ENCODE measurements at places on chromosomes 13 and 19.
A peak's percentile ranks its signal among the peaks of the same experiment; 100 is the strongest.

DNA sequence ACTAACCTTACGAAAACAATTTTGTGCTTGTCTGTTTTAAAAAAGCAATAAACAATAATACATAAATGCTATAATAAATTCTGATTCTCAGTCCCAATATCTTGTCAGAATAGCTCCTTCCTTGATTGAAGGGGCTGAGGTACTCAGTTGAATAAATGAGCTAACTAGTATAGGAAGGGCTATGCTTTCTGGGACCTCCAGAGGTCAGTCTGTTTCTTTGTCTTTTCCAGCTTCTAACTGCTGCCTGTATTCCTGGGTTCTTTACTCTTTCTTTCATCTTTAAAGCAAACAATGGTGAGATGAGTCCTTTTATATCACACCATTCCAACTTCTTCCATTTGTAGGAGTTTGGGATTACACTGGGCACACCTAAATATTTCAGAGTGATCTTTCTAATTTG lies 1297.0 kb upstream of the ATXN8OS start:
- DNase-seq = no peak

DNA sequence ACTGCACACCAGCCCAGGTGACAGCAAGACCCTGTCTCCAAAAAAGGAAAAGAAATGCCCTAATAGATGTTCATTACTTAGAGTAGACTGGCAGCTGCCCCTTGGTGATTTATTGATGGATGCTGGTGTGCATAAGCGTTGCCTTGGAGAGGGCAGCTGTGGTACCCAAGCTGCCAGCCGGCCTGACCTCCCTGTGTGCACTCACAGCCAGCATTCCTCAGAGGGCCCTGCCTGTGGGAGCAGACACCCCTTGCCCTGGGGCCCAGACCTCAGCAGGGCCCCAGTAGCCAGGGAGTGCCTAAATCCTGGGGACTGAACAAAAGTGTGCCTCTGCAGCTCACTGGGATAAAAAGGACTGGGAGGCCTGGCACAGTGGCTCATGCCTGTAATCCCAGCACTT lies 7.8 kb upstream of the ACTN4 start:
- no peak for DNase-seq

DNA sequence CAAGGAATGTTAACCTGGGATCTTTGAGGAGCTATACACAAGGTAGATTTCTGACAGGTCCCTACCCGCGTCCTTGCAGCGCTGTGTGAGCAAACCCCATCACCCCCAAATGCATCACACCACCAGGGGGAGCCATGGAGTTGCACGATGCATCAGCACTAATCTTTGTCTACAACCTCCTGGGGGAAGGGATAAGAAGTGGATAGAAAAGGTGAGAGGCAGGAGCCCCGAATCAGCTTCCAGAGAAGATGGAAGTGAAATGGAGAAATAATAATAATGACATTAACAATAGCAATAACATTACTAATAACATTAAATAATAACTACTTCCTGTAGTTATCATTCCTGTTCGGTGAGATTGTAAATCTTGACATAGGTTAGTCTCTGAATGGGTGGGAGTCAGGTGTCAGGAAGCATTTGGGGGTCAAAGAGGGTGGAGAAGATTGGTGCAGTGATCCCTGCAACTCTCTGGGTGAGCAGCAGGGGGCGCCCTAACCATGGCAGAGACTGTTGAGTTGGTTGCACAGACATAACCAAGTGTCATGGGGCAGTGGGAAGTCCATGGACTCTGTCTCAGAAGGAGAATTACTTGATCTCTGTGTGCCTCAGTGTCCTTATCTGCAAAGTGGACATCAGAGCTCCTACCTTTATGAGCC lies 16.5 kb downstream of the SIGLEC7 start:
- DNase-seq = peak; percentile 71

GRCh38 chr13:98478189-98479129 lies 98.4 kb downstream of the STK24 start:
- peak; percentile 29 for DNase-seq

DNA sequence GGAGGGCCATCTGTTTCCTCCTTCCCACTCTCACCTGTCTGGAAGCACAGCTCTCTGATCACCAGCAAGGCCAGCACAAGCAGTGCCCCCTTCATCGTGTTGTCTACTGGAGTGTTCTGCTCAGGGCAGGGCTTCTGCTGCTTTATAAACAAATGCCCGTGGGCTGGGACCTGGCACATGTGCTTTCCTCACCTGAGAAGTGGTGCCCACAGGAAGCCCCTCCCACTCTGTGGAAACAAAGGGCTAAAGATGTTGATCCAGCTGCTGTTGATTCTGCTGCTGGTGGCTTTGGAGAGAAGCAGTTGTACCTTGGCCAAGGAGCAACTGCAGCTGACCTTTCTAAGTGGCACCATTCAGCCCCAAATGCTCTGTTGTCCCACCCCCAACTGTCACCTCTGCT lies 26.4 kb upstream of the ZNF181 start:
- no peak for DNase-seq

DNA sequence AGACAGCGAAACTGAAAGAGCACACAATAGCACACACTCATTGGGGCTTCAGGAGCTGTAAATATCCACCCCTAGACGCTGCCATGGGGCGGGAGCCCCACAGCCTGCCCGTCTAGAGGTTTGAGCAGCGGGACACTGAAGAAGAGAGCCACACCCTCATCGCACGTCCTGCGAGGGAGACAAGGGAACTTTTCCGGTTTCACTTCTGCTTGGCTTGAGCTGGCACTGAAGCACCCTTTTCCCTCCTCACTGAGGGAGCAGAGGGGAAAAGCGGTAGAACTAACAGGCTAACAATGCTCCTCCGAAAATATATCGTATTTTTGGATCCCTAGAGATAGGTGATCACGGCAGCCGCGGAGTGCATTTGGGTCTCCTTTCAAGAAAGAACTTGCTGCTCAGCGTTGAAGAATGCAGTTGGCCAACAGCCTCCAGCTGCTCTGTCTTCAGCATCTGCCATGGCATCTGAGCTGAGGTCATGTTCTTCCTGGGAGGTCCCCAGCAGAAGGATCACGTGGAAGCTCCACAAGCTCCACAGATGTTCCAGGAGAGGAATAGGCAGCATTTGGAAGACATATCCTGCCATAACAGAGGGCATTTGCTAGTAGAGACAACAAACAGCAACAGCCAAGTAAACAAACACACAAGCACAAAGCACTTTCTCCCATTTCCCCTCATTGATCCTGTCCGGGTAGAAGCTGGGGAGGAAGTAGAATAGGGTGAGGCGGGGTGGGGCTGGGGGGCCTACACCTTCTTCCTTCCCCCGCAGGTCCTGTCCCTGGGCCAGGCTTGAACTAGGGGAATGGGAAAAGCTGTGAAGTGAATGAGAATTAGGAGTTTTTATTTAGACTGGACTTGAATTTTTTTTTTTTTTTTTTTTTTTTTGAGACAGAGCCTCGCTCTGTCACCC lies 44.8 kb upstream of the ALOX5AP start:
- peak; percentile 18 for DNase-seq

- DNase-seq = no peak
These were observed 18.2 kb upstream of the STK24 start for GRCh38 chr13:98595134-98595533.

DNA sequence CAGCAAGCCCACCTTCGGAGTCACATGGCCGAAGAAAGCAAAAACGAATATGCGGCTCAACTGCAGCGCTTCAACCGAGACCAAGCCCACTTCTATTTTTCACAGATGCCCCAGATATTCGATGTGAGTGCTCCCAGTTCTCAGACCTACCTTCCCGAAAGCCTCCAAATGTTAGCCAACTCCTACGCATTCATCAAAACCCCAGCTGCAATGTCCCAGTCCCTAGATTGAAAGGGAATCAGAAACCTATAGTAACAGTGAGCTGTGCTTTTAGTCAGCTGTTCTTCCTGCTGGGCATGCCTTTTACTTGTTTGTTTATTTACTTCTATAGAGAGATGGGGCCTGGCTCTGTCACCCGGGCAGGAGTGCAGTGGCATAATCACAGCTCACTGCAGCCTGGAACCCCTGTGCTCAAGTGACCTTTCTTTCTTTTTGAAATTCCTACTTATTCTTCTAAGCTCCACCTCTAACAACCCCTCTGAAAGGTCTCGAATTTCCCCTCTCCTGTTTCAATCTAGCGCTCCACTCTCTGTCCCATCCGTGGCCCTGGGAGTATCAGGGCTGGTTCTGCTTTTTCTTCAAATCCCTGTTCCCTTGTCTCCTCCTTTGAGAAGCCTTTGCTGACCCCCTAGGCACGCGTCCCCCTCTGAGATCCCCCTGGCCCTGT lies 4.4 kb downstream of the TRIP10 start:
- no peak for DNase-seq

GRCh38 chr19:35755131-35755549 lies 1.7 kb downstream of the HSPB6 start:
- DNase-seq = no peak

DNA sequence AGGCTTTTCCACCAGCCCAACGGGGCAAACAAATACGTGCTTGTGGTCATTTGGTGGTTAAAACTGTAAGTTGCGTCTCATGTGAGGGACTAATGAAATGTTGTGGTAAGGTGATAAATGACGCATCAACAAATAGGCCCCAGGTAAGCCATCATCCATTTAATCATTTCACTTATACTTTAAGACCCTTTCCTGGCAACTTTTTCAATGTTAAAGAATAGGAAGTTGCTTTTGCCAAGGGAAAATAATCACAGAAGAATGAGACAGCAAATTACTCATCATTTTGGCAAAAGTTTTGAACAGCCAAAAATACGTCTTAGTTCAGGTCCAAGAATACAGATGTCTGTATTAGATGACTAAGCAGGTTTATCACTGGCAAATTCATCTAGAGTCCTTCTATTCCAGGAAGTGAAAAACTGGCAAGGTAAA lies 660.4 kb downstream of the SLITRK1 start:
- no peak for DNase-seq

DNA sequence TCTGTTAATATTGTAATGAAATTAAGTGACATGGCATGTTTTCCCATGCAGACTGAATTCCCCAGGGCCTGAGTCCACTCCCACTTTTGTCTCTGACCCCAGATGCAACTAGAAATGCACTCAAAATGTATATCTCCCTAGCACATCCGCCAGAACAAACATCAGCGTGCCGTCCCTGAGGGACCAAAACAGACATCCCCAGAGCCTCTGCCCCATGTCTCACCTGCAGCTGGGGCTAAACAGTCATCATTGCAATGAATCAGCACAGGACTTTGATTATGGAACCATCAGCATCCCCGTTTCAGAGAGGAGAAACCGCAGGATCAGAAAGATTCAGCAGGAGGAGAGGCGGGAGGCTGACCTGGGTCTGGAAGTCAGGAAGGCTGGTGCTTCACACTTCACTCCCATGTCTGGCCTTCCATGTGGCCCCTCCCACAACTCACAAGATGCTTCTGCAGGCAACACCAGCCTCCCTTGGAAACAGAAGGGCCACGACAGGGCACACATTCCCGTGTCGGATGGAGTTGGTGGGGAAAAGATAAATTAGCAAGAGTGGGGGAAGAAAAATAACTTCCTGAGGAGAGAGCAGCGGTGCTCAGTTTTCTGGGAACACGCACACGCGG lies 130.6 kb upstream of the VSTM2B start:
- DNase-seq = no peak

- DNase-seq = no peak
These were observed 1264.6 kb downstream of the PCDH9 start for GRCh38 chr13:65965501-65965900.

DNA sequence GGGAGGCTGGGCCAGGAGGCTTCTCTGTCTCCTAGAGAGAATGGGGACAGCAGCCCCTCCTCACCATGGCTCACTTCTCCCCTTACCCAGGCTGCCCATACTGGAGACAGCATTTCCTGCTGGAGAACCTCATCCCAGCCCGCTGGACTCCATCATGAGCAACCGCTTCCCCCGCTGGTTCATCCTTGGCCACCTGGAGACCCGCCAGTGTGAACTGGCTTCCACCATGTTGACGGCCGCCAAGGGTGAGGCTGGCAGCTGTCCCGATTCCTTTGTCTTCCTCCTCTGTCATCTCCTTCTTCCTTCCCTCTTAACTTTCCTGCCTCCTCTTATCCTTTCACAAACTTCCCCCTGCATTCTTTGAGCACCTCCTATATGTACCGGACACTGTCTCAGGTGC lies 28.0 kb downstream of the ZSWIM4 start:
- no peak for DNase-seq

- DNase-seq = no peak
These were observed 838 bp downstream of the PPP2R1A start for GRCh38 chr19:52190487-52191293.

GRCh38 chr19:1923319-1923718 lies 17.7 kb upstream of the CSNK1G2 start:
- peak; percentile 59 for DNase-seq

DNA sequence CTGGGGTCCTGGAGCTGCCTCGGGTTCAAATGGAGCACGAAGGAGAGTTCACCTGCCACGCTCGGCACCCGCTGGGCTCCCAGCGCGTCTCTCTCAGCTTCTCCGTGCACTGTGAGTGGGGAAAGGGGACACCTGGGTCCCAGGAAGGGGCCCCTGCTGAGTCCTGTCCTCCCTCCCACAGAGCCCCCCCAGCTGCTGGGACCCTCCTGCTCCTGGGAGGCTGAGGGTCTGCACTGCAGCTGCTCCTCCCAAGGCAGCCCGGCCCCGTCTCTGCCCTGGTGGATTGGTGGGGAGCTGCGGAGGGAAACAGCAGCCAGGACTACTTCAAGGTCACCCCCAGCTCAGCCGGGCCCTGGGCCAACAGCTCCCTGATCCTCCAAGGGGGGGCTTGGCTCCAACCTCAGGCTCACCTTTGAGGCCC lies 11.0 kb upstream of the SIGLEC11 start:
- no peak for DNase-seq

DNA sequence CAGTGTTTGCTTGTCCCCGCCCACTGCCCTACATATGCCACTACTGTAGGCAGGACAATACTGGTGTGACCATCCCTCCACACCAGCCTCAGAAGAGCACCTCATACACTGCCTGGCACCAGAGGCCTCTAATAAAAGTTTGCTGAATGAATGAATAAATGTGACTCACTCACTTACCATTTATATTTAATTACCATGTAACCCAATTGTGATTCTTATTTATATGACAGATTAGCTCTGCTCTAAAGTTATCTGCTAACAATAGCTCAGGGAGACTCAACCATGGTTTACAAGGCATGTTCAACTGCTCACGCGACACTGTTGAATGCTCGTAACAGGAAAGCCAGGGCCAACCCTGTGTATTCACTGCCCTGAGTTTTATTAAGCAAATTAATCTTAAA lies 66.0 kb upstream of the DOCK9 start:
- DNase-seq = no peak

DNA sequence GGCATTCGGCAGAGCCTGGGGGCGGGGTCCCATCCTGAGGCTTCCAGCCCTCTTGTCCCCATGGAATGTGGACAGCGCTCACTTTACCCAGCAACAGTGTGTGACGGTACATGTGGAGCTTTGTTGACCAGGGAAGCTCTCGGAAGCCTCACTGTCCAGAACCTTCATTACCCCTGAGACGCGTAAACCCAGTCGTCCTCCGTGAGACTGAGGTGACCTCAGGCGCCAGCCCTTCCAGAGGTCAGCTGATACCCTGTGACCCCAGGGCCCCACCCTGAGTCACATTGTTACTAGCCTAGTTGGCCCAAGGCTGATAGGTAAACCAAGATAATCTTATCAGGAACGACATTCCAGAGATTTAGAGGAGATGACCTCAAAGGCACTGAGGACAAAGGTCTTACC lies 10.2 kb upstream of the TMEM160 start:
- no peak for DNase-seq

DNA sequence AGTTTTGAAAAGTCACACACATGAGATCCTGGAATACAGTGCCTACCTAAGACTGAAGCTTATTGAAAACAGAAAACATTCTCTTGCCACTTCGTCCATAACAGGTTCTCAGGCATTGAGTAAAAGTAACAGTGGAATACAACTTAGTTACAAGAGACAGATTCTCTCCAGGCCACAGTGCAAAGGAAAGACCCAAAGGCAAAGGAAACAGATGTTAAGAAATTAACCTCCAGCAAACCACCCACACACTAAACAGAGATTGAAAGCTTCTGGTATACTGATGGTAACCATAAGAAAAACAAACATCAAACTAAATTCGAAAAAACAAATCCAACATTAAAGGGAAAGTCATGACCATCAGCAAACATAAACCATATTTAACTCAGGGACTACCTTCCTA lies 914.7 kb downstream of the SLITRK5 start:
- no peak for DNase-seq
